ENCODE measurements at places on chromosomes 1 and 21. TPM values are rescaled to one million over a fixed set of nuclear protein-coding genes. Genes with fewer than 3 reads are reported as not detected.

The SMYD3 gene
- 37.7 TPM for total RNA-seq

- no peak for DNase-seq
Observed at GRCh38 chr1:64920941-64921589, 45.3 kb downstream of the JAK1 start.

DNA sequence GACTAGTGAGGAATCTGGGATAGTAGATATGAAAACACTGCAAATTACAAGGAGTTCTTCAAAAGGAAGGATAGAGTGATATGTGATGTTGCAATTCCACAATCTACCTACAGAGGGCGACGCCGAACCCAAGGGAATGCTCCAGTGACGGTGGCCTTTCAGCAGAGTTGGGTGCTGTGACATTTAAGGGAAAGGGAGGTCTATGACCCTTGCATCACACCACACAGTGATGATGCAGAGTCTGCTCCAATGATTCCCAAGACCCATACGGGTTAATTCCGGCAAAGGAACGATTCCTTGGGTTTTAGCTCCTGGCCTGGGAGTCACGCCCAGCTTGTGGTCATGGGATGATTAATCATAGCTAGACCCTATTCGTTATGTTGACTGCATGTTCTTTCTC, 123.0 kb upstream of the IGSF21 start:
- DNase-seq = peak; percentile 11

The IFI44L gene
- total RNA-seq = not detected

GRCh38 chr1:58861506-58861905, 77.7 kb upstream of the JUN start:
- DNase-seq = no peak

DNA sequence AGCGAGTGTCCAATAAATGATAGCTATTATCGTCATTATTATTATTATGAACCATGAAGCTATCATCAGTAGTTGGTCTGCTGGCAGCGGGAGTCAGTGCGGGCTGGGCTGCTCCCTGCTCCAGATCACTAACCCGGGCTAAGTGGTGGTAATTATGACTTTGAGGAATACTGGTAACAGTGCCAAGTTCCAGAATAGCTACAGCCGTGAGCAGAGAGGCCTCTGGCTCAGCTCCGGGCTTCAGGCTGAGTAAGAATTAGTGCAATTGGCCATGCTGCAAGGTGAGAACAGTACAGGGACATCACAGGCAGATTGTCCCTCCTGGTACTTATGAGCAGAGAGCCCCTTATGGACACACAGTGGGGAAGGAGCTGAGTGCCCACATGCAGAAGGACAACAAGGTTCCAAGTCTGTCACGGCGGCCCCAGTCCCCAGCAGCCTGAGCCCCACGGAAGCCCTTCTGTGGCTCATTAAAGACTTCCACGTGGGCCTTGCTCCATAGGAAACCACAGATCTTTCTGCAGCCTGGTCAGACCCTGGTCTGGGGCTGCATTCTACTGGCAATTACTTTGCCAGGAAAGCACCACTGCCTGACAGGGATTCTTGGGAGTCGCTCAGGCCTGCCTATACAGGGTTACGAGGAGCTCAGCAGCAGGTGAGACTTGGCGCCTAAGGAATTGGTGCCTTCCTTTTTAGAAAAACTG, 235.1 kb downstream of the RRAGC start:
- no peak for DNase-seq

- peak; percentile 78 for DNase-seq
Observed at GRCh38 chr1:216600730-216601609, 122.3 kb downstream of the ESRRG start.

The NBPF9 gene
- 18.4 TPM for total RNA-seq
